ENCODE measurements at places on chromosomes 12 and 14.

DNA sequence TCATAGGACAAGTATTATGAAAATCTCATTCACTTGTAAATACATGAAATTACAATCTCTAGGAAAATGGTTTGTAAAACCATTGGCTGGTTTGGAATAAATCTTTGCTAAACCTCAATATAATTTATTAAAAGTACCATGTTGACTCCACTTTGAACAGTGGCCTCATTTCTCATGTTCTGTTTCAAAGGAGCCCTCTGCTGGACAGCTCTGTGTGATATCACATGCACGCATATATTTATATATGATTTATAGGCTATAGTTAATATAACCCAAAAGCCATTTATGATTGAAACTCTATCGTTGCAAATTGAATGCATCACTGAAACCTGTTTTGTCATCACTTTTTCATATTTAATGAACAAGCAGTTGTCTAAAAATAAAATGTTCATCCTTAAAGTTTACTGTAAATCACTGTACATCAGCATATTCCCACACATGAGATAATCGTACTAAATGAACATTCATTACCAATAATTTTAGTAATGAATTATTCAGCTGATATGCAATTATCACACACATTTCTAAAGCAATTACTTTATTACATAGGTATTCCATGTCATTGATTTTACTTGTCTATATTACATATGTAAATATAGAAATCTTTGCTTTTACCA lies 493.8 kb downstream of the NPAS3 start:
- peak; percentile 43 for DNase-seq

GRCh38 chr14:28952666-28953065 lies 186.1 kb downstream of the FOXG1 start:
- no peak for DNase-seq

DNA sequence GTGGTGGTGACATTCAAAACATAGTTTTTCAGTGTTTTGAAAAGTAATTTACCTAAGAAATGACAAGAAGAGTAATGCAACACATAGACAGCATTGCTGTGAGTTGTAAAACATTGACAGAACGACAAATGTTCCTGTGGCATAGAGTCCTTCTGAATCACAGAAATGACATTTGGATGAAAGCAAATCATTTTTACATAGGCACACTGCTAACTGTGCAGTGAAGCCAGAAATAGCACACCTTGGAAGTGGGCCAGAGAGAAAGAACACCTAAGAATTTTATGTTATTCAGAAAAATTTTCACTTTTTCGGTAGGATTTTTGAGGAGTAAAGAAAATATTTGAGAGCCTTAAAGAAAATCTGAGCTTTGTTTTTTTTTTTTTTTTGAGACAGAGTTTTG lies 100.6 kb downstream of the ANO4 start:
- no peak for DNase-seq

- DNase-seq = no peak
These were observed 80.7 kb downstream of the GRIN2B start for GRCh38 chr12:13900718-13901117.

DNA sequence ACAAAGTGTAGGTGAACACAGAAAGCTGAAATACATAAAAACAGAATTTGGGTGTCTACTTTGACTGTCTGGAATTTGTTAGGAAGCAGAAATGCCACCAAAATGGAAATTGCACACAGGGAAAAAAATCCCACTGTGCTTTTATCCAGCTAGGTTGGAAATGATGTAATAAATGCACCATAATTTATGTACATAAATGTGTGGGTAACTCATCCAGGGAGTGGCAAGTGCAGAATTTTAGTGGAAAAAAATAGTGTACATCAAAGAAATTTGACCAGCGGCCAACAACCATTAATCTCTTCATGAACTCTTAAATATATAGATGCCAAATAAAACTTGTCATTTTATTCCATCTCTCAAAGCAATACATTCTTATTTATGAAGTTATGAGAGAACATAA lies 105.6 kb downstream of the LLPH start:
- no peak for DNase-seq

DNA sequence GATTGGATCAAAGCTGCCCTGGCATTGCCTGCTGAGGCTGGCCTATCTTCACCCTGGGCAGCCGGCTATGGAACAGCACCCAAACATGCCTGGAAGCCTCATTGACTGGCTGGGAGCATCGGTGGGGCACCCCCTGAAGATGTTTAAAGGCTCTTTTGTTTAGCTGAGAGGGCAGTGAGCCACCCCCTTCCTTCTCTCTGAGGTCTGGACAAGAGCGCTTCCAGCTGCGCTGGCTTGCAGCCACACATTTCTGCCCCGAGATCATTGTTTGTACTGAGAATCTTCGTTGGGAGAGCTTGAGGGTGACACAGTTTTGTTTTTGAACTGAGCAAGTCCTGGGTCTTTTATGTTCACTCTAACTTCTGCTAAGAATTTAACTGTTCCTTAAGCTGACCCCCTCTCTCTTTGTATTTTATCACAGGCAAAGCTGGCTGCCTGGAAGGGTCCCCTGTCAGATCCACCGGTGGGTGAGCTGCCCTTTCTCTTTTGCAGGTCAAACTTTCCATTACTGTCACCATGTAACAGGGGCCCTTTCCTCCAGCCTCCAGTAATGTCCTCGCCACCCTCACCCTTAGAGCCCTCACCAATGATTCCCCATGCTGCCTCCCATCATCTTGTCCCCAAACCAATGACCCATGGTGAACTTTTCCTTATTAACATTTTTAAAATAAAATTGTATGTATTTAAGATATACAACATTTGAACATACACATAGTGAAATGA lies 212.2 kb downstream of the KIF26A start:
- DNase-seq = peak; percentile 7

GRCh38 chr14:27242874-27243273 lies 645.0 kb upstream of the NOVA1 start:
- peak; percentile 10 for DNase-seq

GRCh38 chr12:112987561-112987960 lies 9.2 kb downstream of the OAS2 start:
- DNase-seq = no peak

- no peak for DNase-seq
These were observed 15.9 kb downstream of the RPH3A start for GRCh38 chr12:112807452-112807851.

- DNase-seq = no peak
These were observed 205.7 kb downstream of the DIO2 start for GRCh38 chr14:80005561-80005960.

DNA sequence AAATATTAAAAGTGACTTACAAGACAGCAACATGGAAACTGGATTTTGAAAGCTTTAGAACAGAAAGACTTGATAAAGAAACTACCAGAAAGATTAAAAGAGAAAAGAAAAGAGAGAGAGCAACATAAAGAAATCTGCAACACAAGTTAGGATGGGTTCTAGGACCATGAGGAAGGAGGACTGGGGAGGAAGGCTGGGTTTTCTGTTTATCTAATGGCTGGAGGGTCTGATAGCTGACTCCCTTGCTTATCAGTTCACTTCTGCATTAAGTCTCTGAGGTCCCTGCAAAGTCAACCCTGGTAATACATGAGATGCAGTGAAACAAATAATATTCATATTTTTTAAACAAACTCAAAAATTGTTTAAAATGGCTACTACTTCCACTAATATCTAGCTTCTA lies 90.1 kb downstream of the RPAP3 start:
- no peak for DNase-seq

- DNase-seq = no peak
These were observed 37.8 kb upstream of the CMAS start for GRCh38 chr12:22008196-22008595.

GRCh38 chr12:128513831-128514230 lies 246.9 kb downstream of the TMEM132C start:
- DNase-seq = no peak

DNA sequence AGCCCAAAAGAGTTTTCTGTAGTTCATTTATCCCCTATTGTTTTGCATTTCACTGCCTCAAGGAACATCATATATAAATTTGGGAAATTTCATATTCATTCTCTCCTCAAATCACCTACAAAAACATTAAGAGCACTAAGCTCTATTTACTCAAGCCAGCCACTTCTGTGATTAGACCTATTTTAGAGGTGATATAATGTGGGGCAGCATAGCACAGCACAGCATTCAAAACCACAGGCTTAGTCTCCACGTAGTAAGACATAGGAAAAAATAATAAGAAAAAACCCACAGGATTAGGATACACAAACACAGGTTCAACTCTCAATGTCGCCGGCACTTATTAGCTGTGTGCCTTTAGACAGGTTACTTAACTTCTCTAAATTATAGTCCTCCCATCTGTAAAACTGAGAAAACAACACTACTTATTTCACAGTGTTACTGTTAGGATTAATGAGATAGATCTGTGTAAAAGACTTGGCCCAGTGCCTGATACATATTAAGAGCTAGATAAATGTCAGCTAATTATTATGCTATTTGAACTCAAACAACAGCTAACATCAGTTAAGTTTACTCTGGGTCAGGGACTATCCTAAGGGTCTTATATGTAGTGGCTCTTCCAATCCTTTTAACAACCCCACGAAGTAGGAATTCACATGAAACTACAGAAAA lies 20.3 kb downstream of the DCAF5 start:
- no peak for DNase-seq

DNA sequence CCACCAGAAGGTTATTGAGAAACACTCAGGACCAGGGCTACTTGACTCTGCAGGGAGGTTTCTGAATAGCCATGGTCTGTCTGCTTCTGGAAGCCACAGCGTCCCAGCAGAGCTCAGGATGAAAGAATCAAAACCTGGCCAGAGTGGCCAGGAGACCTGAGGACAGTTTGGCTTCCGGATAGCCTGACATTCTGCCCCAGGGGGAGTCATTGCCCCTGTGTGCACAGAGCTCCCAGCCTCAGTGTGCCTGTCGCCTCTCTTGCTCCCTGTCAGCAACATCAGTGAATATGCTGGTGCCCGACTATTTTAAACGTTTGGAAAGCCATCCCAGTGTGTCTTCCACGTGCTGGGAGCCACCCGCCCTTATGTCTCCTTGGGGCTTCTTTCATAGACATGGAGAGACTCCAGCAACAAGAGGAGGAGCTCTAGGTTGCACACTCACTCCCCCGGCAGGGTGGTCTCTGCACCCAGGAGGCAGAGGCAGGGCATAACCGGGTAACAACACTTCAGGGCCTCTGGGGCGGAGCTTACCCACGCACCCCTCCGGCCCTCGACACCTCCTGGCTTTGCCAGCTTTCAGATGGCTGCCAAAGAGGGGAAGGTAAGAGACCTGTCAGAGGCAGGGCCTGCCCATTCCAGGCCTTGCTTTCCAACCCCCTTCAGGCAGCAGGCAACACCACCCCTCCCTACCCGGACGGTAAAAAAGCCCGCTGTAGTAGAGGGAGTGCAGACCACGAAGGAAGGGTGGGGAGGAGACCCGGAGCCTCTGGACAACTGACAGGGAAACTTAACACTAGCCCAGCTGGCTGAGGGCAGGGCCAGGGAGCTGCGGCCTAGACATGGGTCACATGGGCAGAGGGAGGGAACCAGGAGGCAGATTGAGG lies 19.0 kb upstream of the SLC6A12 start:
- DNase-seq = no peak

GRCh38 chr12:65494537-65494936 lies 216.1 kb downstream of the MSRB3 start:
- no peak for DNase-seq

- peak; percentile 75 for DNase-seq
These were observed 85.7 kb downstream of the BORCS5 start for GRCh38 chr12:12442548-12443071.

- no peak for DNase-seq
These were observed 122.7 kb upstream of the SLCO1C1 start for GRCh38 chr12:20572451-20572850.

GRCh38 chr12:34296143-34297041 lies 274.1 kb downstream of the ALG10 start:
- no peak for DNase-seq

DNA sequence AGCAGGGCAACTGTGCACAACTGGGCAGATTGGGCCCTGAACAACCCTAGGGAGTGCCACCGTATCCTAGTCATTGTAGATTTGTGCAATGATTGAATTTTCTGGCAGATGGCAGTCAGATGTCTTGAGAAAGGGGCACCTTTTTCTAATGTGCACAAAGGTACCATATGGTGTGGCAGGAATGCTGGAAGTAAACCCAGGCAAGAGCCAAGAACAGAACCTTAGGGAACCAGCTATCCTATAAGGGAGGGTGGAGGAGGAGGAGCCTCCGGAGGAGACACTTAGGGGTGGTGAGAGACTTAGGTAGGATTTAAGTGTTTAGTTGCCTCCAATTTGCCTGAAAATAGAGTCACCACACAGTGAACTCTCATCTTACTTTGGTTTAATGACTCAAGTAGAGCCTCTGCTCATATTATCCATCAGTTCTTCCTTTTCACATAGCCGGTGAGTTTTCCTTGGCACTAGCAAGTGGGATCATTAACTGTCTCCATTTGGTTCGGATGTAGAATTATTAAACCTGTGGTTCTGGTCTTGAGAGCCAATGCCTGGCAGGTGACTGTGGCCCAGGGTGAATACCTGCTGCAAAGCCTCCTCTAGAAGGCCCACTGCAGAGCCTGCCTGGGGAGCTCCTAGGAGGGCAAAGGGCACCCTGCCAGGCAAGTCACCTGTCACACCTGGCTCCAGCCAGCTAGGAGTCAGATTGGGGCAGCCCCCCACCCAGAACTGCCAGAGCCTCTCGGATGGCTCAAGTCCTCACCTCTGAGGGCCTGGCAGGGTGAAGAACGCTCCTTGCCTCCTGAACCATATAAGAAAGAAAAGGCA lies 184.4 kb upstream of the HIF1A start:
- no peak for DNase-seq

DNA sequence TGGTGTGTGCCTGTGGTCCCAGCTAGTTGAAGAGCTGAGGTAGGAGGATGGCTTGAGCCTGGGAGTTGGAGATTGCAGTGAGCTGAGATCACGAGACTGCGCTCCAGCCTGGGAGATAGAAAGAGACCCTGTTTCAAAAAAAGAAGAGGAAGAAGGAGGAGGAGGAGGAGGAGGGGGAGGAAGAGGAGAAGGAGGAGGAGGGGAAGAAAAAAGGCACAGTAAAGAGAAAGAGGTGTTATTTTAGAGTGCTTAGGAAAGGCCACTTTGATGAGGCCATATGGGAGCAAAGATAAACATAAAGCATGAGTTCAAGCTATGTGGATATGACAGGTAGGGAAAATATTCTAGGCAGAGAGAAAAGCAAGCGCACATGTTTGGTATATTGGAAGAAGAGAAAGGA lies 154.1 kb upstream of the BTG1 start:
- DNase-seq = no peak

- DNase-seq = no peak
These were observed 64.8 kb downstream of the HELB start for GRCh38 chr12:66367015-66367667.

- DNase-seq = no peak
These were observed 483.6 kb upstream of the RGS6 start for GRCh38 chr14:71448431-71449315.

GRCh38 chr14:24734917-24735500 lies 101.0 kb upstream of the GZMB start:
- peak; percentile 54 for DNase-seq

DNA sequence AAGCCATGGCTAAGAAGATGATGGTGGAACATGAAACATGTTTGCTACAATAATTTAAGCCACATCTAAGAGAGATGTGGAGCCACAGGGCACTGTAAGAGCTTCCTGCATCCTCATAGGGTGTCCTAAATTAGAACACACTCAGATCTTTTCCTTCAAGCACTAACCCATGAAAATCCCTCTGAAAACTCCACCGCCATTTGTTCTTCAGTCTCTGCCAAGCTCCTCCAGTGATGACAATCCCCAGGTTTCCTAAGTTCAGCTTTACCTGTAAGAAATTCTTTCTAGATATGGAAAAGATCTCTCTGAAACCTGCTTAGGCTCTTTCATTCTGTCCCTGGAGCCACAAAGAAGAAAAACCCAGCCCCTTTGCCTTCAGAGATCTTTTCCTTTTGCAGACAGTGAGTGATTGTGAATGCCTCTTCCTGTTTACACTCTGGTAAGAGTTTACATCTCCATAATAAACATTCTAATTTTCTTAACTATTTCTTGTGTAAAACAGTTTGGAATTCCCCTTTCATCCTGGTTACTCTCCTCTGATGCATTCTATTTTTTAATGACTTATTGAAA lies 907.2 kb downstream of the VRK1 start:
- DNase-seq = no peak
